ENCODE measurements at places on chromosomes 1 and 21.

DNA sequence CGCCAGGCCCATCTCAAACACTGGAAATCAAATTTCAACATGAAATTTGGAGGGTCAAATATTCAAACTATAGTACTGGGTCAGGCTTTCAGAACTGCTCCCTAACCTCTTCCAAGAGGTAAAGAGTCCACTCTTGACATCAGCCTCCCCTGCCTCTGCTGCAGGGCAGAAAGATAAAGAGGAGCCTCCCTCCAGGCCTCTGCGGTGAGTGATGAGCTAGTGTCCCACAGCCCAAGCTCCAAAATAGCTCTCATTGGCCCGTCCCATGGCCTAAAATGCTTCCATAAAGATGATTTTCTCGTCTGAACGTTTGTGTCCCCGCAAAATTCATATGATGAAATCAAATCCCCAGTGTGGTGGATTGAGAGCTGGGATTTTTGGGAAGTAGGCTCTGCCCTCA lies 33.7 kb upstream of the CCSAP start:
- no peak for DNase-seq

DNA sequence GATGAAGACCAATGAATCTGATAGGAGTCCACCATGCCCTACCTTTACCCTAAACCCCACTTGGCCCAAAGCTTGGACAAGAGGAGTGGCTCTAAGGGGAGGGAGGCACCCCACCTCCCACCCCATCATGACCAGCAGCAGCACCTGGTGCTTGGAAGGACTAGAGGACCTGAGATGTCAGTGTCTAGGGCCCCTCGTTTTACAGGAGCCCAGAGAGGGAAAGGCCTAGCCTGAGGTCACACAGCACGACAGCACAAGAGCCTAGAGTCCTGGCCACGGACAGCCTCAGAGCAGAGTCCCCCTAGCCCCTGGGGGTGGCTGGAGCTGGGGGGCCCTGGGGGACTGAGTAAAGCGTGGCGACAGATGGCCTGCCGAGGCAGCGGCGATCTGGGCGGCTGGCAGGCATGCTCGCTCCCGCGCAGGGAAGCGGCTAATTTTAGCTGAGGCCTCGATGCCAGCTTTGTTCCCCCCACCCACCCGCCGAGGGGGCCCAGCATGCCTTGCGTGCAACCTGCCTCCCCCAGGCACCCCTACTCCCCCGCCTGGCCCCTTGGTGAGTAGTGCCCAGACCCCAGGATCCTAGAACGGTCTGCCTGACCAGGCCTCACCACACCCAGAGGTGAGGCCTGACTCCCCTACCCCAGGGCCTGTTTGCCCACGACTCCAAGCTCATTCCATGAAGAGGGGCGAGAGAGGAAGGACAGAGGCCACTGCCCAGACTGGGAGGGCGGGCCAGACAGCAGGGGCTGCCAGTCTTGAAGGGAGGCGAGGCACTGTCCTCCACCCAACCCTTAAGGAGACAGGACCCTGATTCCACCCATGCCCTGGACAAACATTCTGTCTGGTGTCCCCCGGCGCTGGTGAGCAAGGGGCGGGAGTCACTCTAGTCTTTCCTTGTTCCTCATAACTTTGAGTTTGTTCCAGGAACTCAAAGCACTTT lies 39.0 kb downstream of the AHDC1 start:
- no peak for DNase-seq

DNA sequence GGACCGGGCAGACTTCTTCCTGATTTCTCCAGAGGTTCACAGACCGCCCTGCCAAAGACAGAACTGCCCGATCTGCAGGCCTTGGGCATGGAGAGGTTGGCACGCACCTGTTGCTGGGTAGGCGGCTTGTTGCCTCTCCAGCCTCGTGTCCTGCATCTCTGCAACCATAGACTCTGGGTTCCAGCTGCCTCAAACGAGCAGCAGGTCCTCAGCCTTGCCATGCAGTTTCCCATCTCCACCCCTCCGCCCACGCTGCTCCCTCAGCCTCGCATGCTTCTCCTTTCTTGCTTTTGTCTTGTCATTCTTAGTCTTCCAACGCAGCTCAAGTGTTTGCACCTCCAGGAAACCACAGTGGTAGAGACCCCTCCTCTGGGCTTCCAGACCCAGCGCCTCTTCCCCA lies 126.2 kb downstream of the LACTBL1 start:
- DNase-seq, result no peak

GRCh38 chr1:2628191-2628932 lies 4.5 kb downstream of the MMEL1 start:
- DNase-seq, result no peak

GRCh38 chr1:165344736-165345135 lies 11.8 kb downstream of the LMX1A start:
- DNase-seq, result no peak

- no peak for DNase-seq
Measured at GRCh38 chr1:240086726-240087125, 5.0 kb upstream of the FMN2 start.

- peak; percentile 68 for DNase-seq
Measured at GRCh38 chr1:63435161-63435560, 67.7 kb downstream of the ALG6 start.

- DNase-seq, result no peak
Measured at GRCh38 chr1:103509250-103509649, 16.2 kb upstream of the RNPC3 start.

GRCh38 chr1:242836423-242836822 lies 311.9 kb upstream of the PLD5 start:
- no peak for DNase-seq

DNA sequence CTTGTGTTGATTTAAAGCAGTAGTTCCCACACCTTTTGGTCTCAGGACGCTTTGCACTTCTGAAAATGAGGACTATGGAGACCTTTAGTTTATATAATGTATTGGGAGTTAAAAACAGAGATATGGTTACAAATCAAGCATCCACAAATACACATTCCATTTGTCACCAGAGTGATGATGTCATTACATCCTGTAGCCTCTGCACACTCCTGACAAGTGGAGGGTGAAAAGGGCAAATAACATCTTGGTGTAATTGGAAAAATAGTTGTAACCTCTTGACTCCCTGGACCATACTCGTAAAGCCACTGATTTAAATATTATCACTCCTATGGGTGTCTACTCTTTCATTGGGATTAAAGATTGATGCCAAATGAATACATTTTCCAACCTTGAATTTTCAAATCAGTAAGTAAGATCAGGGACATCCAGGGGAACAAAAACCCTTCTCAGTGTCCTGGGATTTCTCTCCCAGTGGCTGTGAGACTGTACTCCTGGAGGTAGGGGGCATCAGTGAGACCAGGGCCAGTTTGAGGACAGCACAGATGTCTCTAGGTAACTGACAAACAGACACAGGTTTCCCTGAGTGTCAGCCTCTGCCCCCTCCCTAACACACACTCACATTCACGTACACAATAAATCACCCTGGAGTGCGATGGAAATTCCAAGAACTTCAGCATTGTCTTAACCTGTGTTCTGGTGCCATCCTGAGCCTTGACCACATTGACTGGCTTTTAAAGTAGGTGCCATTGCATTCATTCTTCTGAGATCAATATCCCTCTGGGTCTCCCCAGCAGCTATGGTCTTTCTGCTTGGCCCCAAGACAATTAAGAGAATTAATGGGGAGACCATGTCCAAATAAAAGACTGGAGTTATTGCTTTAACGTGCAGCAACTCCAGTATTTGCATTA lies 63.0 kb downstream of the NR5A2 start:
- no peak for DNase-seq

- DNase-seq, result no peak
Measured at GRCh38 chr1:200892546-200892945, 2.2 kb upstream of the INAVA start.

Data from muscle of back (tissue), 13 donors.